Mammary epithelial cell (primary cell): ENCODE measurements at places on chromosomes 11 and 22. TPM values are rescaled to one million over a fixed set of nuclear protein-coding genes. Genes with fewer than 3 reads are reported as not detected.

DNA sequence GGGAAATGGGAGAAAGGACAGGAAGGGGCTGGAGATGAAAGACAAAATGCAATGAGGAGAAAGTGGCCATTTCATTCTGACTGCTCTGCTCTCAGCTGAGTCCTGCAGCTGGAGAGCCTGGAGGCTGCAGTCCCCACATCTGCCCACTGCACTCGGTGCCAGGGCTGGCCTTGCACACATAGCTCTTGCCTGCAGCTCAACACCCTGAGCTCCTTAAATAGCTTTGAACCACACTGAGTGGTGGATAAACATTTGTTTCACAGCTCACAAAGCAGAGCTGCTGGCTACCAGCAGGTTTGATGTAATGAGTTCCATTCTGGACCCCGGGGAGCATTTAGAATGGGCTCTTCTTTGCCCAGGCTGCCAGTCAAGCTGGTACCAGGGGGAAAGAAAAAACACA, 426.1 kb upstream of the CADM1 start:
- DNase-seq = no peak

- DNase-seq = no peak
Observed at GRCh38 chr11:19659529-19659928, 53.1 kb upstream of the NAV2 start.

DNA sequence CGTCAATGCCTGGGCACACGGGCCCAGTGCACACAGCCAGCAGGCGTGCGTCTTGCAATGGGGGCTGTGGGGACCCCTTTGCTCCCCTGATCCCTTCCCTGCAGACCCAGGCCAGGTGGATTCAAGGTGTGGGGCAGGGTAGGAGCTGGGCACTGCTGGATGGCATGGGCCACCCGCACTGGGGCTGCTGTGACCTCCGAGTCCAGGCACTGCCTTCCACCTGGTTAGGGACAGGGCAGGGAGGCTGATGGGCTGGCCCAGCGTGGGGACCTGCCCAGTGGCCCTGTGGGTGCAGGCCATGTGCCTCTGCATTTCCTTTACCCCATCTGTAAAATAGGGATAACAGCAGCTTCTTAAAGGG, 22.9 kb downstream of the KCNQ1 start:
- DNase-seq = no peak

GRCh38 chr22:46674367-46674781, 54.2 kb downstream of the GRAMD4 start:
- DNase-seq = no peak

DNA sequence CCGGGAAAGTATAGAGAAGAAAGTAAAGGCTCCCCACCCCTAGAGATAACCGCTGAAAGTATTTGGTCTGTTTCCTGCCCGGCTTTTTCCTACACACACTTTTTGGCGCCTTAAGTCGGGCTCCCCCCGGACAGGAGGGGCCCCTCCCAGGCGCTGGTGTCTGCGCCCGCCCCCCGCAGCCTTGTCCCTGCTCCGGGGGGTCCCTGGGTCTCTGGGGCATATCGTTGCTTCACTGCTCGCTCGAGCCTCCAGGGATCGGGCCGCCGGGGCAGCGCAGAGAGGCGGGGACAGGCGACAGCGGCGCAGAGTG, 928 bp upstream of the CRACR2B start:
- DNase-seq = no peak

DNA sequence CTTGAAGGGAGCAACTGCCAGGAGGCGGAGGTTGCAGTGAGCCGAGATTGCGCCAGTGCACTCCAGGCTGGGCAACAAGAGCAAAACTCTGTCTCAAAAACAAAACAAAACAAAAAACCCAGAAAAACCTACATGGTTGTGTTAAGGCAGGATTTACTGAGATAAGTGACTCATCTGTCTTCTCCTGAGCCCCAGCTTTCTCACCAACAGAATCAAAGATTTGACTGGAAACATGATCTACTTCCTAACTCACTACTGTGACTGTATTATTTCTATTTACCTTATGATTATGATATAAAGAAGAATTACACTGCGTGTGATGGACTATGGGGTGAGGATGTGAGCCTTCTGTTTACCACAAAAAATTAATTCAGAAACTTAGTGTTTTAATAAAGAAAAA, 21.8 kb downstream of the FAM118B start:
- DNase-seq = peak; percentile 37

DNA sequence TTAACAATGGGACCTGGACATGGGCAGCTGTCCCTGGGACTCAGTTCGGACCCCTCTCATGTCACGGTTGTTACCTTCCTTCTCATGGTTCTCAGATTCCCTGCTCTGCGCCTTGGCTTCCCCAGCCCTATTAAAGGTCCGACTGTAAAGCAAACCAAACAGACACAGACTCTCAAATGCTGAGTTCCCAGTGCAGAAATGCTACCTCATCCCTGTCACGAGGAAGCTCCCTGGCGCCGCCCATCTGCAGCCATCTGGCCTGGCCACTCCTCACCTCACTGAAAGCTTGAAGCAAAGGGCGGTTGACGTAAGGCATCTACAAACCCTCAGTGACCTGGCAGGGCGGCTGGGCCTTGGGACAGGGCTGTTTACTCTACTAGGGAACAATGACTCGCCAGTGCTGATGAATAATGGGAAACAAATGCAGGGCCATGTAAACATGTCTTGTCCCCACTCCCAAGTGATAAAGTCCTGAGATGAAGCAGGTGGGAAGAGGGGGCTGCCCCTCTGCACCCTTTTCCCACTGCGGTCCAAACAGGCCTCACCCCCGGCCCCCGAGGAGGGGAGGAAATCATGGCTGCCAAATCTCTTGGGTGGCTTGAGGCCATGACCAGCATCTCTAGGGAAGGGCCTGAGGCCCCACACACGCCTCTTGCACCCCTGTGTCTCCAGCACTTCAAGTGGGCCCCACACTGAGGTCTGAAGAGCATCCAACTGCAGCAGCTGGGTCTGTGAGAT, 49.3 kb downstream of the SCUBE1 start:
- DNase-seq = no peak

DNA sequence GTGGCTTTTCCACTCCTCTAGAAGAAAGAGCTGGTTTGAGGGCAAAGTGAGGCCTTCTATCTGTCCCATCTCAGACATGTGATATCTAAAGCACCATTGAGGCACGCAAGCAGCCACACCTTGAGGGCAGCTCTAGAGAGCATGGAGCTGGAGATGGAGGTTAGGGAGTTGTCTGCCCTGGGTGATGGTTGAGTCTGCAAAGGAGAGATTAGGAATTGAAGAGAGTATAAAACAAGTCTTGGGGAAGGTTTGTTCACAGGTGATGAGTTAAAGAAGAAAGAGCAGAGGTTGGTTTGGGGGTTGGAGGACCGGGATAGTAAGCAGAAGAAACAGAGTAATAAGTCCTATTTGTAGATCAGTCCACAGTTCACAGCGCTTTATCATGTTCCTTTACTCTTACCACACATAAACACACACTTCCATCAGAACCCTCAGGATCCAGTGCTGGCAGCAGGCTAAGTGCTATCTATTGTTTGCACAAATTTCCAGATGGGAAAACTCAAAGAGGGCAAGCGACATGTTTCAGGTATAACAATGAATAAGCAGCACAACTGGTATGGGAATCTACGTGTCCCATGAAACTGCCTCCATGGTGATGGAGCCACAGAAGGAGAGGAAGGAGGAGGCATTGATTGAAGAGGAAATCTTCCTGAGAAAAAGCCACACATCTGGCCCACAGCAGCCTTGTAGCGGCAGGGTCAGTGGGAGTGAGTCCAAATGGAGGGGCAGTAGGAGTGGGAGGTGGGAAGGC, 65.8 kb downstream of the RASSF10 start:
- DNase-seq = no peak

The DDT gene
- polyA plus RNA-seq = 137 TPM

The RTCB gene
- 104 TPM for polyA plus RNA-seq
